Stimulated activated naive CD8-positive, alpha-beta T cell treated with anti-CD3 and anti-CD28 coated beads, Interleukin-15, amount 100 ng/mL, for 72 hours (primary cell): ENCODE measurements at places on chromosomes 1 and 21.

- DNase-seq = no peak
Measured at GRCh38 chr21:45405819-45406762, 1.1 kb downstream of the COL18A1 start.

DNA sequence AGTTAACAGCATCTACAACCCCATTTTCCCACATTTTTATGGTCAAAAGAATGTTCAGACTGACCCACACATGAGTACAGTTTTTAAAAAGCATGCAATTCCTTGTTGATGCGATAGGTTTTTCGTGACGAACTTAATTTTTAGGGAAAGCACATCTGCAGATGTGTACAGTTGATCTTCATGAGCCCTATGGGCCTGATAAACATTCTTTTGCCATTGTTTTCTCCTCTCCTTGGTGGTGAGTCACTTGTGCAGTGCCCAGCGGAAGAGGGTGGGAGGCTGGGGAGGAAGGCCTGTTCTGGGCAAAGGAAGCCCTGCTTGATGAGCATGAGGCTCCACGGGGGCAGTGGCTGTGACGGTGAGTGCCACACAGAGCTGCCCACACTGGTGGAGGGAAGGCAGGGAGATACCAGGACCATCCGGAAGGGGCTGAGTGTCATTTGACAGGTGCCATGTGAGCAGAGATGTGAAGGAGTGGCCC lies 5.3 kb downstream of the ARF1 start:
- DNase-seq = no peak

- no peak for DNase-seq
Measured at GRCh38 chr1:86991549-86992186, 77.2 kb downstream of the HS2ST1 start.

GRCh38 chr1:62117018-62117750 lies 77.5 kb upstream of the L1TD1 start:
- no peak for DNase-seq

GRCh38 chr1:5394111-5394510 lies 598.1 kb downstream of the NPHP4 start:
- DNase-seq = no peak

DNA sequence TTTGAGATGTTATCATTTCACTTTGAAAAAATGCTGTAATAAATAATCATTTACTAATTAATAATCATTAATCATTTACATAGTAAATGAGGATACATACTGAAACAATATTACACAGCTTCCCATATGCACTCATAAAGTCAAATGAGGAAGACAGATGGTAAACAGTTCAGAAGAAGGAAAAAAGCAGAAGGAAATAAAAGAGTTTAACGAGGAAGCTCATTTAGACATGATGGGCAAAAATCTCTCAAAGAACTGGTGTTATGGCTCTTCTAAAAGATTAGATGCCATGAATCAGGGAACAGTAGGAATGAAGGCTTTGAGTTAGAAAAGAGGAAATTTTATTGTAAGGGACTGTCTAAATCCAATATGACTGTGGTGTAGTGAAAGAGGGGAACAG lies 347.6 kb downstream of the PTPRC start:
- DNase-seq = no peak

GRCh38 chr1:231040019-231040799 lies at the start of gene FAM89A:
Gene FAM89A (minus strand): TSS chr1:231040254. CDS start chr1:231040211, 43 bp downstream.
- peak; percentile 72 for DNase-seq

DNA sequence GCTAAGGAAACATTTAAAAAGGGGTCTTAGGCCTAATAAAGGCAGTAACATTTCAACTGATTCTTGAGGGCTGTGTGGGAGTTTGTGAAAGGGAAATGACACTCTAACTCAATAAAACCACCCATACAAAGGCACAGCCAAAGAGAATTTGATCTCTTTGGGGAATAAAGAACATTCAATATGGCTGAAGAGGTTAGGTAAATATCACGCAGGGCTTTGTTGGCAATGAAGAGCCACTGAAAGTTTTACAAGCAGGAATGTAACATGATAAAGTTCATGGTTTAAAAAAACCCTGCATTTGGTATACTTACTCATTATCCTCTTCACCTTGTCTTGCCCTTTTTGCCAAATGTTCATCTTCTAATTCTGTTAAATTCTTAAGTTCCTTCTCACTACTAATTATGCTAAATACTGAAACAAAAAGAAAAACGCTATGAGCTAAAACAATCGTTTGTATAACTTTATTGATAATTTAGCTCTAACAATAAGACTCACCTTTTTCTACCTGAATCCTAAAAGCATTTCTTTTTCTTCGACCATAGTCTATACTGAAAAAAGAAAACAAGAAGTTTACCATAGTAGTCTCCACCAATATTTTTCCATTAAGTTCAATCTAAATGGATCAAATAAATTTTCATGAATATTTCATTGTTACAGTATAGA lies 12.5 kb downstream of the NVL start:
- no peak for DNase-seq

DNA sequence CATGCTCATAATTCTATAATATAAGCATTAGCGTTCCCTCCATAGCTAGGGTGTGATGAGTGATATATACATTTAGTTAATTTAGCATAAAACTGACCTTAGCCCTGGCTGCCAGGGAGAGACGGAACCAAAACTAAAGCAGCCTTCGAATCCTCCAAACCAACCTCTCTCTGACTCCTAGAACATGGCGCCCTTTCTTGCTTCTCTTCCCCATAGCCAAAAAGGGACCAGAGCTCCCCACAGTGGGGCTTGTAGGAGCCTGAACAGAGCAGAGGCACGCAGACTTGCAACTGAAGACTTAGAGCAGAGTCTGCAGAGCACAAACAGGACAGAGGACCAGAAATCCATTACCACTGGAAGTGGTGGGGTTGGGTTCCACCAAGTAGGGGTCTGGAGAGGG lies 17.7 kb downstream of the IRF2BP2 start:
- no peak for DNase-seq
